ENCODE measurements at places on chromosomes 1 and 21.

DNA sequence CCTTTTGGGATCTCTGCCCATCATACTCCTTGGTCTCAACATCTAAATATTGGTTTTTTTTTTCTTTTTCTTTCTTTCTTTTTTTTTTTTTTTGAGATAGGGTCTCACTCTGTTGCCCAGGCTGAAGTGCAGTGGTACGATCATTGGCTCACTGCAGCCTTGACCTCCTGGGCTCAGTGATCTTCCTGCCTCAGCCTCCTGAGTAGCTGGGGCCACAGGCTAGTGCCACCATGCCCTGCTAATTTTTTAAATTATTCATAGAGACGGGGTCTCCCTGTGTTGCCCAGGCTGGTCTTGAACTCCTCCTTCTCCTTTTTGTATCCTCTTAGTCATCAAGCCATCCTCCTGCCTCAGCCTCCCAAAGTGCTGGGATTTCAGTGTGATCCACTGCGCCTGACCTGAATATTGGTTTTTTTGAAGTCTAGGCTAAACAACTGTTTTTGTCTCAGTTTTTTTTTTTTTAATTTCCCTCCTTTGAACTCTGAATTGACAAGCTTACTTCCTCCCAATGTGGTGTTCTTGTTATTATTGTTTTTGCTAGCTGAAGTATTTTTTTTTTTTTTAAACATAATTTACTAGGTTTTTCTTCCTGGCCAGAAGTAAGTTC, 30.9 kb downstream of the MAPKAPK2 start:
- DNase-seq, result no peak

GRCh38 chr1:165697491-165697880, 876 bp downstream of the ALDH9A1 start:
- DNase-seq, result no peak

DNA sequence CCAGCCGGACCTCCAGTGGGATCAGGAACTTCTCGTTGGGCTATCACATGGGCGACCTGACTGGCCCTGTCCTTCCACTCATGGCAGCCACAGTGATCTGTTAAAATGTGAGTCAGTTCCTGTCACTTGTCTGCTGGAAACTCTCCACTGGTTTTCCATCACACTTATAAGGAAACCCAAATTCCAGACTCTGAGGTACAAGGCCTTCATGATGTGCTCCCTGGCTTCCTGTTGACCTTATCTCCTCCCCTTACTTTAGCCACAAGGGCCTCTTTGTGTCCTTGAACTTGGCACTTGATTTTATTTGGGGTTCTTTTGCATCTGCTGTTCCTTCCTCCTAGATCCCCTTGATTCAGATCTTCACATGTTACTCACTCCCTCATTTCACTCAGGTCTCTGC, 96.8 kb downstream of the TENT5C start:
- no peak for DNase-seq

DNA sequence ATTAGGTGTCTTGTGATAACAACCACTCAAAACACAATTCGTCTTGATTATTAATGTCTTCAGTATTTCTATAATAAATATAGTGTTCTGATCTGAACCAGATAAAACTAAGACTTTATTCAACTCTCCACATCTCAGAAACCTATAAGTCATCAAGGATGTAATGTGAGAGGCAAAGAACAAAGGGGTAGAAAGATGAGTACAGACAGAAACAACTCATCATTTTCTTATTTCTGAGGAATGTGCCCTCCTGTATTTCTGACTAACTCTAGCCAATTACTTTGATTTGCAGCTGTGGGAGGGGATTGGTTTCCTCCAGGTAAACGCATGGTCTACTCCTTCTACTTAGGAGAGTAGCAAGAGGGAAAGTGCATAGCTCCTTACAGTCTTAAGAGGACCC, 73.7 kb upstream of the ST6GALNAC5 start:
- DNase-seq, result no peak

DNA sequence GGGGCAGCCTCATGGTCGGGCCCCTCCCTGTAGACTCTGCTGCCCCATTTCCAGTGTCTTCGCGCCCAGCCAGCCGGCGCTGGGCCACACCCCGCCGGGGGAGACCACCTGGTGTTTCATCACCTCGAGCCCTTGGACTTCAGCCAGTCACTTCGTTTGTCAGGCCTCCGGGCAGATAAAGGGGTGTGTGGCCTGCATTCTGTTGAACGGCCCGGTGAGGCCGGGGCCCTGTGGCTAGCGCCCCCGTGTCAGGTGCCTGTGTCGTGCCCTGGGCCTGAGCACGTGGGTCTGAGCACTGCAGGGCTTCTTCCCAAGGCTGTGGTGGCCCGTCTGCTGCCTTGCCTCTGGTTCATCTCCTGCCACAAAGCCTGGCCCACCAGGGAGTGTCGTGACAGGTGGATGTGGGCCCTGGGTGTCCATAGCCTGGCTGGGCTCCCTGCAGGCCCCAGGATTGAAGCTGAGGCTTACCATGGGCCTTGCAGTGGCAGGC, 65.2 kb upstream of the DIP2A start:
- DNase-seq, result no peak

DNA sequence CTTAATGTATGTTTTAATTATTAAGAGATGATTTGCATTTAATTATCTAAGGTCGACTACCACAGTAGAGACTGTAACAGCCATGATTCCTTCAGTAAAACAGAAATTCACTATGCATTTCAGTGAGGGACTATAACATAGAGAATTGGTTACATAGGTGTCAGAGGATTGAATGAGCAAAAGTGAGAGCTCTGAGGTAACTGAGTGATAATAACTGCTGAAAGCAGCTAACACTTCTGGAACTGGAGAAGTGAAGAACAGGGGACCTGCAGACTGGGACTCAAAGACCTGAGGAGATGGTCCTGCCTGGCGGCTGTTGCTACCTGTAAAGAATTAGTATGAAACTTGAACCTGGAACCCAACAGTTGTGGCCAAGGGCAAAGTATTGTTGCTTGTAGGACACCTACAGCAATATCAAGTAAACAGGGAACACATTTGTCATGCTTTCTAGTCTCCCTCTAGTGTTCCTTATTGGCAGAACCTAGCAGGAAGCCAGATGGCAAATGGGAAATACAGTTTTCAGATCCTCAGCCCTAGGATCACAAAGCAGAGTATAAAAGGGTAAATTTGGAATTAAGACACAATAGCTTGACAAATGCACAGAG, 110.6 kb downstream of the HS2ST1 start:
- DNase-seq, result no peak

DNA sequence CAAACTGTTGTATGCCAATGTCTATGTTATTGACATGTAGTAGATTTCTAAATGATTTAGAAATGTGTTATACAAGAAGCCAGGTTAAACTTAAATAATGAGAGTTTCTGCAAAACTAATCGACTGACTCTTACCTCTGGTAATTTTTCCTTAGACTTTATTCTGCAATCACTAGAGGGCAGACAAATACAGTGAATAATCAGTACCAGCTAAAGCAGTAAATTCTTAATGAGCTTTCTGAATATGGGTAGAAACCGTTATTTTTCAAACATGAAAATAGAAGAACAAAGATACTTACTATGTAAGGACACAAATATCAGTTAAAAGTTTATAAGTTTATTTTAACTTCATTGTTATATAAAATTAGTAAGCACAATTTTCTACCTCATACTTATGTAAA, 97.9 kb upstream of the RGS1 start:
- DNase-seq, result no peak

DNA sequence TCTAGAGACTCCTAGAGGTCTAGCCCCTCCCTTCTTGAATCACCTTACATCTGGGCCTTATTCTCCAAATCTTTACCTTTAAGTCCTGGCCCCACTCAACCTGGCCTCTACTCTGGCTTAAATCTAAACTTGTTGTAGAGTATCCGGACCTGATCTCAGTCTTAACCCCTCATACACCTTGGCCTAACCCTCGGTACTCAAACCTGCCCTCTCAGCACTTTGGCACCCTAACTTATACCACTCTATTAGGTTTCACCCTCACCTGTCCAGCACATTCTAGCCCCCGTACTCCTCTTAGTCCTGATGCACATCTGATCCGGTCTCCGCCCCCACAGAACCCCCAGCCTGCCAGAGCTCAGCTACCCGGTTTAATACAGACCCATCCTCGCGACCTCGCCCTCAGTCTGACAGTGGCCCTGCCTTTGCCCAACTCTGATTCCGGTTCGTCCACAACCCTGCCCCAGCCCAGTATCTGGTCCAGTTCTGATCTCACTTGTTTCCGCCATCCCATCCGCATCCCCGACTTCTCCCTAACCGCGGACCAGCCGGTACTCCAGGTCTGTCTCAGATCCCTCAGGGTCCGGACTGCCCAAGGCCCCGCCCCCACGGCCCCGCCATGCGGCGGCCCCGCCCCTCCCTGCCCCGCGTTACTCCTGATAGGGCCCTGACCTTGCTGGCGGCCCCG, 1.5 kb downstream of the TRIM62 start:
- DNase-seq, result no peak

- DNase-seq, result no peak
Measured at GRCh38 chr1:81833722-81834121, 33.0 kb downstream of the ADGRL2 start.

- no peak for DNase-seq
Measured at GRCh38 chr21:15132781-15133180, 68.0 kb upstream of the NRIP1 start.

GRCh38 chr21:42332557-42333317, 17.5 kb upstream of the TFF3 start:
- no peak for DNase-seq

DNA sequence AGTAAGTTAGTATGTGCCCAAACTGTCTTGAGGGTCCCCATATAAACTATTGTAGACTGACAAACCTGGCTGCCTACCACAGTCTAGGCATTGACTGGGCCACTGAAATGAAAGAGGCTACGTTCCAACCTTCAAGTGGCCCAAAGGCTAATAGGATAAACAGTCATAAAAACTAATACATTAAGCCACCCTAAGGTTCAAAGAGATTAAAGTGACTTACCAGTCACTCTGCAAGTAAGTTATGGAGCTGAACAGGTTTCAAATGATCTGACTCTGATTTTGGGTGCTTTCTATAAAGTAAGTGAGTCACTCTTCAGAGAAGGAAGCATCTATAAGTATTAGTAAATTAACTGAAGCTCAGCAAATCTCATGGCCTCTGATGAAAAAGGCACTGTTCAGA, 38.0 kb downstream of the PLPP3 start:
- no peak for DNase-seq

GRCh38 chr1:210944252-210944651, 189.7 kb downstream of the KCNH1 start:
- DNase-seq, result no peak

DNA sequence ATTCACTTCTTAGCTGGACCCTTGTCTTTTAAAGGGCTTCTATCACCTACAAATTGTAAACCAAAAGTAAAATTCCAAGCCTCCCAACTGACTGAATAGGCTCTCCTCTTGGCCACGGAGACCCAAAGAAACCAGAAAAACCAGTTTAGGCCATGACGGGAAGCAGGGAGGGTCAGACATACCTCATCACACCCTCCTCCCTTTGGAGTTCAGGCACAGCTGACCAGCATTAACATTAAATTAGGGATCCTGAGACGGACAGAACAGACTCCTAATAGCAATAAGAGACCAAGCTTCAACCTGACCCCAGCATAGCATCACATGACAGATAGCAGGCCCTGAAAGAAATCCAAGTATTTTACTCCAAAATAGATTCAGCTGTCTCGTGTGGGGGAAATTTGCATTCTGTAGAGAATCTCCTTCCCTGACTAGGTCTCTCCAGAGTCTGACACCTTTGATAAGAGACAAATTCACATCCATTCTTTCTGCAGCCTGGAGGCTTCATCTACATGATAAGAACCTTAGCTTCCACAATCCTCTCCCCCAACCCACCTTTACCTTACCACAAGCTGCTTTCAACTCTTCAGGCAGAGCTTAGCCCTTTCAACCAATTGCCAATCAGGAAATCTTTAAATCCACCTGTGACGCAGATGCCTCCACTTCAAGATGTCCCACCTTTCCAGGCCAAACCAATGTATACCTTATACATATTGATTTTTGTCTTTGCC, 177.1 kb upstream of the RAB4A start:
- DNase-seq, result no peak

- no peak for DNase-seq
Measured at GRCh38 chr1:113479713-113480676, 89.7 kb downstream of the MAGI3 start.

DNA sequence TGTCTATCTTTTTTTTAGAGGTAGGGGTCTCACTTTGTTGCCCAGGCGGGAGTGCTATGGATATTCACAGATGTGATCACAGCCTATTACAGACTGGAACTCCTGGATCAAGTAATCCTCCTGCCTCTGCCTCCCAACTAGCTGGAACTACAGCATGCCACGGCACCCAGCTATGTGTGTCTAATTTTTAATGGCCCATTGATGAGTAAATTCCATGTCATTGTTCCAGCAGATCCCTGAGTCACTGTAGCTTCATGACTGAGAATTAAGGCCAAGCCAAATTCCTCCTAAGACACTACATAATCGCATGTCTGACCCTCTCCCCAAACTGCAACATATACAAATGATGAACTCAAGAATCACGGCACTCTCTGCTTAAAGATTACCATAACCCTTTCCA, 84.2 kb upstream of the RGS2 start:
- no peak for DNase-seq

- DNase-seq, result no peak
Measured at GRCh38 chr21:15190837-15191236, 126.0 kb upstream of the NRIP1 start.

DNA sequence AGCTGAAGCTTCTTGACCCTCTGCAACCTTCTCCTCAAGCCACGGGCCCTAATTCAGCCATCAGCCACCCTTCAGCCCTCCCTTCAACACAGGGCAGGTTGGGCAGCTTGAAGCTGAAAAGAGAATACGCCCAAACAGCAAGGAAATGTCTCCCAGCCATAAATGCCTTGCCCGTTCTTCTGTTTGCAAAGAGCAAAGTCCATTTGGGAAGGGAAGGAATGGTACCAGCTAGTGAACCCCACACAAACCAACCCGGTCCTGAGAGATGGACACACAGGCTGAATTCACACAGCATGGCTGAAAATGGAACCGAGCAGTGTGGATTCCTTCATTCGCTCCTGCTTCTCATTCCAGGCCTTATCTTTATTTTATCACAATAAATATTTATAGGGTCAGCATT, 11.5 kb downstream of the PLEKHA6 start:
- no peak for DNase-seq

GRCh38 chr1:7178336-7178735, 393.1 kb downstream of the CAMTA1 start:
- no peak for DNase-seq

- DNase-seq, result no peak
Measured at GRCh38 chr1:1921459-1921862, 2.4 kb upstream of the TMEM52 start.

All from stimulated activated CD4-positive, alpha-beta T cell treated with anti-CD3 and anti-CD28 coated beads, Interleukin-1b, Interleukin-23, amount 100 ng/mL, for 48 hours (primary cell).